ENCODE measurements at places on chromosomes 13 and 19. TPM values are rescaled to one million over a fixed set of nuclear protein-coding genes. Genes with fewer than 3 reads are reported as not detected.

Gene PROZ
- polyA plus RNA-seq = not detected

Gene MTUS2
- 0.24 TPM for polyA plus RNA-seq

Gene KLC3
- polyA plus RNA-seq = 0.17 TPM

Gene TBXA2R
- 6.2 TPM for polyA plus RNA-seq

Gene FLT3LG
- polyA plus RNA-seq = 33.8 TPM

Gene MIER2
- polyA plus RNA-seq = 33.9 TPM

Gene ZNF132
- polyA plus RNA-seq = 3.2 TPM

Gene OR4F17
- not detected for polyA plus RNA-seq

Gene CLIP3
- polyA plus RNA-seq = 20.1 TPM

Gene OR7G3
- polyA plus RNA-seq = not detected

Gene PCP2
- polyA plus RNA-seq = not detected

Gene KCTD12
- polyA plus RNA-seq = 13.0 TPM

Gene PLIN5
- polyA plus RNA-seq = 44.3 TPM
